ENCODE measurements at places on chromosomes 3 and 15.

GRCh38 chr3:185726254-185726967 lies 98.4 kb downstream of the IGF2BP2 start:
- DNase-seq = no peak

DNA sequence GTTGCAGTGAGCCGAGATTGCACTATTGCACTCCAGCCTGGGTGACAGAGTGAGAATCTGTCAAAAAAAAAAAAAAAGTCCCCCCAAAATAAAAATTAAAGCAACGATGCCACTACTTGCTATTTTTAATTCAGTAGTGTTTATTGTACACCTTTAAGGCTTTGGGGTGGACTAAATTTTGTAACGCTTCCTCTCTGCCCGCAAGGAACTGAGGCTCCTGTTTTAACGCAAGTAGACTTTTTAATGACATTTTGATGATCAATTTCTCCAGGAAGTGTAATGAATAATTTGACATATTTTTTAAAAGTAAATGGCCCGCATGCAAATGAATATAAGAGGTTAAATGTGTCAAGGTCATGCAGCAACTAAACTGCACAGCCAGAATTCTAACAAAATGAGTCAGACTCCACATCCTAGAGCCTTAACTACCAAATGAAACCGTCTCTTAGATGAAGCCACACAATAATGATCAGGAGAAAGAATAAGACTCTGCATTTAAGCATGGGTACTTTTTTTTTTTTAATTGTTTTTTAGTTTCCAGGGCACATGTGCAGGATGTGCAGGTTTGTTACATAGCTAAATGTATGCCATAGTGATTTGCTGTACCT lies 96.8 kb upstream of the LMOD3 start:
- DNase-seq = no peak

DNA sequence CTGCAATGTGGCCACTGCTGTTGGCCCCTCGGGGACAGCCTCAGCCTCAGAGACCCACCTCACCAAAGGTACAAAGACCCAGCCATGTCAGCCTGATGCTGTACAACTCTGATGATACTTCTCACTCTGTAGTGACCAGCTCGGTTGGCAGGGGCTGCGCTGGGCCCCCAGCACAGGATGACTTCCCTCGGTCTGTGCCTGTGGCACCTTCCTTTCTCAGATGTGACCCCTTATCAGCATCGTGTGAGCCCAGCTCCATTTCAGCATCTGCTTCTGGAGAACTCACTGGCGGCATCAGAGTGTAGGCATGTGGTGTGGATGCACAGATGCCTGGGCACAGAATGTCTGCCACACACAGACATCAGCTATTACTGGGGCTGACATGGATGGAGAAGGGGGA lies 25.1 kb upstream of the CTXND1 start:
- DNase-seq = no peak

DNA sequence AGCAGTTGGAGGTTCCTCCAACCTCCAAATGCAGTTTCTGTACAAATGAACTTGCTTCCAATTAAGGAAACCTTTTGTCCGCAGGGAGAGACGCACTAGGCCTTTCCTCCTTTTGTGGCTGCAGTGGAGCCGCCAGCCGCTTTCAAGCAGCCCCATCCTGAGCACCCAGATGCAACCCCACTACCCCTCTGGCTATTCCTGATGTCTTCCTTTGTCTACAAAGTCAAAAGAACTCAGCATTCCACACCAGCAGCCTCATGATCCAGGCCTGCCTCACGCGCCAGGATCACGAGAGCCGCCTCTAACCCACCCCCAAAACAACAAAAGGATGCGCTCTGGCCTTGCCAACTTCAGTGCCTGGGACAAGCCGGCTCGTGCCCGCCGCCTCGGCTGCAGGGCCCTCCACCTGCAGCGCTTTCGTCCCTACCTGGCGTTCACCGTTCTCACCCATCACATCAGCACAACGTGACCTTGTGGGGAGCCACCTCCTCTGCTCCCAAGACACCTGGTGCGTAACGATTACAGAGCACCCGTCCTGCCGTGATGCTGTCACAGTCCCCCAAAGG lies 48.2 kb upstream of the MUC4 start:
- no peak for DNase-seq

GRCh38 chr15:70299931-70300869 lies 202.5 kb upstream of the TLE3 start:
- DNase-seq = no peak

GRCh38 chr3:46096336-46096735 lies 69.1 kb upstream of the XCR1 start:
- DNase-seq = no peak

- DNase-seq = no peak
Measured at GRCh38 chr3:170383567-170383966, 26.1 kb downstream of the SKIL start.

GRCh38 chr15:96356494-96357455 lies 26.3 kb downstream of the NR2F2 start:
- peak; percentile 85 for DNase-seq

- peak; percentile 57 for DNase-seq
Measured at GRCh38 chr15:78195735-78196201, 38.6 kb downstream of the ACSBG1 start.

- DNase-seq = no peak
Measured at GRCh38 chr3:124352149-124352539, 360.2 kb upstream of the ROPN1 start.

DNA sequence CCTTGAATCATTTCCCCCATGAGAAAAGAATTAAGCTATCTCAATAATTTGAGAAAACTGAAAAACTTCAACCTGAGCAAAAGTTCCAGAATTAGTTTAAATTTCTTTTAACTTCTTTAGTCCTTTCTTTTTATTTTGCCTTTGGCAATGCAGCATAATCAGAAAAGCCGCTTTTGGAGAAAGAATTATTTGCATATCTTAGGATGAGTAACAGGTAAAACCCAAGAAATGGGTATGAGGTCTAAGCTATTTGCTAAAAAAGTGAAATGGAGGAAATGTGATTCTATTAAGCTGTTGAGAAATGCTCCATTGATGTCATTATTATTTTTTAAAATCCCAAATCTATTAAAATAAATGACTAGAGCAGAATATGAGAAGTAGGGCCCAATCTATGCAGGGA lies 1238.3 kb upstream of the GBE1 start:
- DNase-seq = no peak

DNA sequence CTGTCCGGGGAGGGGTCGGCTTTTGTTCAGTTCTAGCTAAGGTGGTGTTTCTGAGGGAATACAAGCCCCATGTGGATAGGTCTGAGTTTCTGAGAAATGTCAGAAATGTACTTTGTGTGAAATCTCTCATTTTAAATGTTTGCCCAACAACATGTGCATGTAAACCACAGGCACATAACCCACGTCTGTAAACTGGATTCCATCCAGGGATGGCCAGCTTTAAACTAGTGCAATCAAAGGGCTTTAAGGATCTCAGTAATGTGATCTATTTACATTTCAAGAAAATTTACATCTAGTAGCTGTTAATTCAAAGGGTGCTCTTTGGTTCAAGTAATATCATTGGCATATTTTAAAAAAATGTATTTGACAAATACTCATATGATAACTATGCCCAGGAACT lies 52.0 kb downstream of the POLR2M start:
- DNase-seq = no peak

- peak; percentile 73 for DNase-seq
Measured at GRCh38 chr3:143775459-143775858, 72.8 kb downstream of the SLC9A9 start.

DNA sequence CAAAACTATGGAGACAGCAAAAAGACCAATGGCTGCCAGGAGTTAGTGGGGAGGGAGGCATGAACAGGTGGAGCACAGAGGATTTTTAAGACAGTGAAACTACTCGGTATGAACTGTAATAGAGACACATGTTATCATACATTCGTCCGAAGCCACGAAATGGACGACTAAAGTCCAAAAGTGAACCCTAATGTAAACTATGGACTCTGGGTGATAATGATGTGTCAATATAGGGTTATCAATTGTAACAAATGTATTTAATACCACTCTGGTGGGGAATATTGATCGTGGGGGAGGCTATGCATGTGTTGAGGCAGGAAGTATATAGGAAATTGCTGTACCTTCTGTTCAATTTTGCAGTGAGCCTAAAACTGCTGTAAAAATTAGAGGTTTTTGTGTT lies 107.0 kb downstream of the CPN2 start:
- no peak for DNase-seq

GRCh38 chr15:88649753-88650551 lies 11.1 kb downstream of the ISG20 start:
- no peak for DNase-seq

GRCh38 chr15:29571792-29572431 lies 250.4 kb downstream of the TJP1 start:
- no peak for DNase-seq

DNA sequence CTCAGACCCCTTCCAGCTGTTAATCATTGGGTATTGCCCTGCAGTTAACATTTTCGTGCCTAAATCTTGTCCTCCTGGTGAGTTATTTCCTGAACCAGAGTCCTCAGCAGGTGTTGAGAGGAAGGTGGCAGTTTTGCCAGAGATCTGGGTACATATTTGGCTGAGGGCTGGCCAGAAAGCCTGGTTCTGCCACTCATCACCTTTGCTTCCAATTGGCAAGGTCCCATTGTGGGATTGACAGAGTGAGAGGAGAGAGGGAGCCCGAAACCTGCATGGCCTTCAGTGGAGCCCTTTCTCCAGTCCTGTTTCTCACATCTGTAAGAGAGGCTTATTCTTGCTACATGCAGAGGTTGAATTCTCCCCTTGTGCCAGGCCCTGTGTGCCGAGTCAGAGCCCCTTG lies 8.9 kb upstream of the TKT start:
- no peak for DNase-seq

DNA sequence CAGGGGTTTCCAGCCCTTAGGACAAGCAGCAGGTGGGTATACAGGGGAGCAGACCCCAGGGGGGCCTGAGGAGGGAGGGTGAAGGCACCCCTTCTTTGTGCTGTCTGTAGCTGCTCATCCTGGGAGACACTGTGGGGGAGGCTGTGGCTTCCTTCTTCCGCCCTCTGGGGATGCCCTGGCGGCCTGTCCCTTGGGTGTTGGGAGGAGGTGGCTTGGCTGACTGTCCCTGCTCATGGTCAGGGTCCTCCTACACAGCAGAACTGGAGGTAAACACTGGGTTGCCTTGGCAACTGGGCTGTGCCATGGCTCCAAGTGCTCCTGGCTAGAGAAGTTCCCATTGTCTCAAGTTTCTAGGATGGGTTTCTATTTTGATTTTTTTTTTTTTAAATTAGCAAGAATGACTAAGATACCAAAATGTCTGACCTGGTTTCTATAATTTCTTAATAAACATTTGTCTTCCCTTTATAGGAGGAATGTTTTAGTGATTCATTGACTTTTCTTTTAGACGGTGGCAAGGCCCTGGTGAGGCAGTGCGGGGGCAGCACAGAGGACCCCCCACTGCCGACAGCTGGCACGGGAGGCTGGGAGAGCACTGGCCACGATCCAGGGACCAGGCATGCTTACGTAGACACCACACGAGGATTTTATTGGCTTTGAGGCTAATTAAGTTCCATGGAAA lies 12.4 kb downstream of the KLF13 start:
- DNase-seq = peak; percentile 91

DNA sequence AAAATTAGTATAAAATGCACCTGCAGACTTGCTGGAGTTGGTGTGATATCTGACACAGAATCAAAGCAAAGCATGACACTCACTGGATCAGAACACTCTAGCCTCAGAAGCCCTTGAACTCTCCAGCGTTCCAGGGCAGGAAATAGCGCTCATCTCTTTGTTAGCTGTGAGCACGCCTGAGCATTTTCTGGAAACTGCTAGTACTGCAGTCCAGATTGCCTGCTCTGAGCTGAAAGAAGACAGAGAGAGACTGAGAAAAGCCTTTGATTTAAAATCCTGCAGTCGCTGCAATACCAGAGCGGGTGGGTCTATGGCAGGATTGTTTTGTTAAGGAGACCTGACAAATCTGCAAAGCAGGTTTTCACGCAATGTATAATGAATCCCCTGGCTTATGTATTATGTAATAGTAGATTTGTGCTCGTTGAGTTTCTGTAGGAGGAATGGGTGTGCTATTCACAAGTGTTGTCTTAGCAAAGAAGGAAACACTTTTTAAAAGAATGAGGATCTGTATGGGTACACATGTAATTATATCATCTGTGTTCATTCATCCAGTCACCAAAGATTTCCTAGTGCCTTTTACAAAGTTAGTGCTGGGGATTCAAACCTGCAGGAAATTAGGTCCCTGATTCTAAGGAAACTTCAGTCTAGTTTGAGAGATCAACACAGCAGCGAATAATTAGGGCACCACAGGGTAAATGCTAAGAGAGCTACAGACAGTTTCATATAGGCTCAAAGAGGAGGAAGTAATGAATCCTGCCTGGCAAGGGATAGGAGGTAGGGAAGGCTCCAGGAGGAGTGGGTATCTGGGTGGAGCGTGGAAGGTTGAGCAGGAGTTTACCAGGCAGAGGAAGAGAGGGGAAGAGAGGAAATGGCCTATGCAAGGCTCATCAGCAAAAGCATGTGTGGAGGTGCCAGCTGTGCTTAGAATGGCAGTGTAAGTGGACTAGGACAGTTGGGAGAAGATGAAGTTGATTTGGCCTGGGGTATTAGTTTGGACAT lies 26.1 kb upstream of the MGLL start:
- DNase-seq = no peak

GRCh38 chr15:42084465-42085235 lies 9.7 kb downstream of the PLA2G4D start:
- peak; percentile 83 for DNase-seq

DNA sequence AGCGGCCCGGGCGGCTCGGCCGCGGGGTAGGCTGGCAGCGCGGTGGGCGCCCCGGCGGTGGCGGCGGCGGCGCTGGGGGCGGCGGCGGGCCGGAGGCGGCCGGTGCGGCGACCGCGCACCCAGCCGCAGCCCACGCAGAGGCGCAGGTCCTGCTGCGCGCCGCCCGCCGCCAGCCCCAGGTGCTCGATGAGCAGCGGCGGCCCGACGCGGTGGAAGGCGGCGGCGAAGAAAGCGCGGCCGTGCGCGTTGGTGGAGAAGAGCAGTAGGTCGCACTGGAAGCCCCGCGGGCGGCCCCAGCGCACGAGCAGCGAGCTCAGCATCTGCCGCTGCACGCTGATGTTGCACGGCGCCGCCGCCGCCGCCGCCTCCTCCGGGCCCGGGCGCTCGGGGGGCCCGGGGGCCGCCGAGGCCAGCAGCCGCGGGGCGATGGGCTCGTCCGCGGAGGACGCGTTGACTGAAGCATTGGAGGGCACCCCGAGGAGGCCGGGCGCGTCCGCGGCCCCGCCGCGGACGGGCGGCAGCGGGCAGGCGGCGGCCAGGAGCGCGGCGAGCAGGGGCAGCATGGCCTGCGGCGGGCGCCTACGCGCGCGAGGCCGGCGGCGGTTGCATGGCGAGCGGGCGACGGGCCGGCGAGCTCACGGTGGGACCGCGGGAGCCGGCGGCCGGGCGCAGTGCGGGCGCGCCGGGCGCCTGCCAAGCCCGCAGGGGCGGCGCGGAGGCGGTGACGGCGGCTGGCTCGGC lies 452 bp downstream of the TMEM158 start:
- DNase-seq = peak; percentile 25

GRCh38 chr3:181906338-181906737 lies 194.6 kb downstream of the SOX2 start:
- DNase-seq = no peak

DNA sequence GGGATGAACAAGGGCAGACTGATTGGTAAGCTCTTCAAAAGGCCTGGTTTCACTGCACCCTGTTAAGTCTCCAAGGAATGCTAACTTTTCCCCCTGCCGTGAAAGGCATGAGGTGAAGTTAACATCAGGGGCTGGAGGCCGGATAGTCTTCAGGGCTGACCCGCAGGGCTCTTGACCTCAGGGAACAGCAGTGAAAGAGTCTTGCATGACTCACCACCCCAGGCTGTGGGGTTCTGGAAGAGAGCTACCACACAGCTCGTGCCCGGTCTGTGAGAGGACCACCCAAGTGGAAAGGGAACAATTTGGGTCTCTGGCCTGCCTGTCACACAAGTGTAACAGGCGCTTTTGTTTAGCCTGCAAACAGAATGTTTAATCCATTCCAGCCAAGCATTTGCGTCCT lies 504.9 kb downstream of the EDEM1 start:
- DNase-seq = no peak

- DNase-seq = no peak
Measured at GRCh38 chr3:188868803-188869202, 303.0 kb upstream of the TPRG1 start.
